Sciatic nerve (tissue), 2 donors: ENCODE measurements at places on chromosomes 11 and 22.

- no peak for DNase-seq
Measured at GRCh38 chr11:134838708-134839107, 426.7 kb upstream of the B3GAT1 start.

DNA sequence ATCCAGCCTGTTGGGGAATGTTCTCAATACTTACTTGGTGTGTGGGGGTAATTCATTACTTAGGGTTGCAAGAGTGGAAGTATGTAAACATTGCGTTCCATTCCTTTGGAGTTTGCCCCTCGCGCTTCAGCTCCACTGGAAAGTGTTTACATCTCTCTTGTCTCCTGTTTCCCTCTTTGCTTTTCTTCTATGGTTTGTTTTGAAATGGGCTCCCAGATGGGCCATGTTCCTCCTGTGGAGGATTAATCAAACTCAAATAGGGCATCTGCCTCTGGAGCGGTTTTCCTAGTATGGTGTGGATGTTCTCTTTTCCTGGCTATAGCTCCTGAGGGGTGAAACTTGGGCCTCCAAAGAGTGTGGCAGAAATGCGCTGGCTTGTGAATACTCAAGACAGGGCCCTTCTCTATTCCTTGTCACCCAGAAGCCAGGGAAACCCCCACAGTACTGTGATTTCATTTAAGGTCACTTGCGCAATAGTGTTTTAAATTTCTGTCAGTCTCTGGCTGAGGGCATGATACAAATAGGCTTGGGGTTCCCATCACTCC is 51.9 kb downstream of the CD44 start:
- DNase-seq = no peak

GRCh38 chr11:795634-796564 is 2.2 kb downstream of the SLC25A22 start:
- DNase-seq = peak; percentile 82

DNA sequence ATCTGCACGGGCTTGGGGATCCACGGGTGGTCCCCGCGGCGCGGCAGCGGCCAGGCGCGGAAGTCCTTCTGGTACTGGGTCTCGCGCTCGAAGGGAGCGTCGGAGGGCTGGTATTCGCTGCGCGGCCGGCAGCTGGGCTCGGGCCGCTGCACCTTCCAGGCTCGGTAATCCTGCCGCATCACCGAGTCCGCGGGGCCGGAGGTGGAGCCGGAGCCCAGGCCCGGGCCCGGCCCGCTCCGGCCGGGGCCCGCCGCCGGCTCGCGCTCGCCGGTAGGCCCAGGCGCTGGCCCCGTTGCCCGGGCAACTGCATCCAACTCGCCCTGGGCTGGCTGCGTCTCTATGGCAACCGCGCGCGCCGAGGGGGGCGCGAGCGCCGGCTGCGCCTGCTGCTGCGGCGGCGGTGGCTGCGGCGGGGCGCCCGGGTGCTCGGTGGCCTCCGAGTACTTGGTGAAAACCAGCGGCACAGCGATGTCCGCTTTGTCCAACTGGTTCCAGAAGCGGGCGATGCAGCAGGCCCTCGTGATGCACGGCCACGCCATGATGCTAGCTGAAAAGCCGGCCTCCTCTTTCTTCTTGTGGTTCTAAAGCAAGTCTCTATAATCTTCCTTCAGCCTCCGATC is 897 bp downstream of the MAP6 start:
- DNase-seq = peak; percentile 71

DNA sequence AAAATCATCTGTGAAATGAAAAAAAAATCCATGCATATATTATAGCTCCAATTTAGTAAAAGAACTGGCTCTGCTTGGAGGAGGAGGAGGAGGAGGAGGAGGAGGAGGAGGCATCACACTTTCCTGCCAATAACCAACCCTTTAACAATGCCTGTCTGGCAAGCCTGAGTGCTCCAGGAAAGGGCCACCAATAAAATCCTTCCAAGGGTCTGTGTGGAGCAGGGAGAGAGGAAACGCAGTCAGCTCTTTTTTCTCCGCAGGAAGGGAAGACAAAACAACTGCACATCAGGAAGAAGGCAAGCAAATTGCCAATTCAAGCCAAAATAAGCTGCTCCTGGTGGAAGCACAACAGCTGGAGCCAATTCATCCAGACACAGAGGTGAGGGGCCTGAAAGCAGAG is 139.0 kb downstream of the KCNC1 start:
- DNase-seq = no peak

DNA sequence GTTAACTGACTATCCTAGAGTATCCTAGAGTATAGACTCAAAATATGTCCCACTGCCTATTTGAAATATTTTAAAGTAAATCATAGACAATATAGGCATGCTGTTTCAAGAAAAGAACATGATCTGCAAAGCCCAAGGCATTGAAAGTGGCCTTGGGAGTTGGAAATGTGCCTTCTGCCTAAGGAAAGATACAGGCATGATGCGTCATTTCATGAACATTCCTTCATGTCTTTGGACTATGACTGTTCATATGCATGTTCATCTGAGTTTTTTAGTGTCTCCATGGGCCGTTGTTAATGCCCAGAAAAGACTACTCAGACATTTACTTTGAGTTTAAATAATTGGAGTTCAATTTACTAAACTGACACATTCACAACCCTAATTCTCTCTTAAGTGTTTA is 69.7 kb upstream of the PRDM11 start:
- DNase-seq = no peak

GRCh38 chr11:59899532-59899931 is 20.9 kb downstream of the OOSP3 start:
- DNase-seq = no peak

DNA sequence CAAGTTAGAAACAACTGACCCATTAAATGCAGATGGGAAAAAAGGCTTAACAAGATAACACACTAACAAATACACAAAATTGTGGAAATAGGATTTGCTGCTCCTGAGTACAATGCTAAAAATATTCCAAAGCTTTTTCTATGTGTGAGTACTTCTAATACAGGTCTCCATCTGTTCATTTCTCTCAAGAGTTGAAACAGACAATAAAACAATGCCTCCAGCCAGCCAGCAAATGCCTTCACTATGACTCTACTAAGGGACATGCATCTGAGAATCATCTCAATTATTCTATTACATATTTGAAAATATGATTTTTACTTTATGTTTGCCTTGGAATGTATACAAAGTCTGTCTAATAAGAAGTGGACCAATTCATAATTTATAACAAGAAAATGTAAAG is 119.0 kb downstream of the CADM1 start:
- no peak for DNase-seq

DNA sequence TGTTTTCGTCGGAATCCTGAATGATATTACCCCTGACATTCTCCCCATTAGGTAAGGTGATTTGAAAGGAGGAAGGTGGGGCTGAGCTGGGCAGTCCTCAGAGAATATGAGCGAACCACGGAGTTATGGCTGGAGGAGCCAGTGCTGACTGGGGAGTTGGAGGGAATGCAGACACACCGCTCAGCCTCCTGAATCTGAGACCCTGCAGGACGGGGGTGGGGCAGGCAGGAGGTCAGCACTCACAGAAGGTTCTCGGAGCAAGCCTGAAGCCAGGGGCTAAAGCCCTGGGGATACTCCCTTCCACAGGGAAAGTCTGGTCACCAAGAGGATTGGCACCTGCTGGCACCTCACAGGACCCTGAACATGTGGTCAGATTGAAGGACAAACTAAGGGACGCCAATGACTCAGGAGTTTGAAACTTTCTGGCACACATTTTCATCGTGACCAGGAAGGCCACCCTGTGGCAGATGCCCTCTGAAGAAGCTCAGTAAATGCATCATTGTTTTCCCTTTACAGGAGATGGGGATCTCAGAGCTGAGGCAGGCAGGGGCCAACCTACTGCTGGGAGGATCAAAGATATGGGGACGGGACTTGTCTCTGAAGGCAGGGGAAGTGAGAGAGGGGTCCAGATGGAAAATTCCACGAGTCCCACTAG is 26.9 kb upstream of the FCHSD2 start:
- DNase-seq = no peak

- DNase-seq = no peak
Measured at GRCh38 chr11:27215471-27216269, 147.3 kb downstream of the CCDC34 start.

GRCh38 chr11:119094816-119095065 is 6.9 kb downstream of the DPAGT1 start:
- DNase-seq = peak; percentile 85

- no peak for DNase-seq
Measured at GRCh38 chr22:29079218-29079901, 6.5 kb downstream of the KREMEN1 start.

- DNase-seq = no peak
Measured at GRCh38 chr11:67673358-67673757, 1.1 kb downstream of the ALDH3B2 start.

DNA sequence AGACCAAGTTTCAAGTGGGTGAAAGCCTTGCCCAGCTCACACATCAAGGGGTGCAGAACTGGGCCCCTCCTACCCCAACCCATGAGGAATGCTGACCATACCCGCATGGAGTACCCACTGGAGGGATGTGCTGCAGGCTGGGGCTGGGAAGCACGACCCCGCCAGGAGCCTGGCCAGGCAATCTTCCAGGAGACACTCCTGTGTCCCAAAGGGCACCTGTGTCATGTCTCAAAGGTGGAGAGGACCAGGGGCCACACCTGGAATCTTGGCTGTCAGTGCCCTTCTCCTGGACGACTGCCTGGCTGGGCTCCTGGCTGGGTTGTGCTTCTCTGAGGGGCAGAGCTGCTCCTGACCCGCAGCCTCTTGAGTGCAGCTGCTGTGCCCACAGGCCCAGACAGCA is 6.7 kb downstream of the ARAP1 start:
- no peak for DNase-seq

- DNase-seq = no peak
Measured at GRCh38 chr11:117627259-117627658, 169.8 kb downstream of the DSCAML1 start.

- no peak for DNase-seq
Measured at GRCh38 chr11:123426789-123427188, 3.3 kb upstream of the GRAMD1B start.

DNA sequence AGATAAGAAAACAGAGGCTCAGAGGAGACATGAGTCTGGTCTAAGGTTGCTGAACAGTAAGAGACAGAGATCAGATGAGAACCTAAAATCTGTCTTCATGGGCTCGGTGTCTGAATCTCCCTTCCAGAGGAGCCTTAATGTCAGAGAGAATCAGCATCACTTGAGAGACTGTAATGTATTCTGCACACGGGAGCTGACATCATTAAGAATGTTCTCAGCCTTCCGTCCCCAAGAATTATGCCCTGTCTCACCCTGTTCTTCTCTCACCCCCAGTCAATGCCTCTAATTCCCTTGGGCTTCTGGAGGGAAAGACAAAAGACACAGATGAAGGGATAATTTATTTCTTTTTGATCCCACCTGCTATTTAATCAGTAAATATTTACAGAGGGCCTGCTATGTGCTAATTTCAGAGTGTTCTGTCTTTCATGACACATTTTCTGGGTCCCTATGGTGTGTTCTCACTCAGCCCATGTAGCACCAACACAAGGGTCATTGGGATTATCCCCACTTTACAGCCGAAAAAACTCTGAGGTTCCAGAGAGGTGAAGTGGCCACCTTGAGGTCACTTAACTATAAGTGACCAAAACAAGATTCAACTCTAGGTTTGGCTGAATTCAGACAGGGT is 61.8 kb downstream of the CD82 start:
- no peak for DNase-seq

DNA sequence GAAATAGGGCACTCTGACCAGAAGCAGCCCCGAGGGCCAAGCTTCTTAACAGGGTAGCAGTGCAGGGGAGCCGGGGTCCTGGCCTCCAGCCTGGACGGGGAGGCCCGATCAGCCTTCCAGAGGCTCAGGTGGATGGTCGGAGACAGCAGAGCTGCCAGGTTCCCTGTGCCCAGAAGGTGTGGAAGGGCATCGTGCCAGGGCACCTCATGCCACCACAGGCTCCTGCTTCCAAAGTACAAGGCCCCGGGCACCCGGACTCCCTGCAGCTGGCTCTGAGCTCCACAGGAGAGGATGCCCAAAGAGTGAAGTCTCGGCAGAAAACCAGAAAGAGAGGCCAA is 14.3 kb downstream of the EHD1 start:
- DNase-seq = no peak

- DNase-seq = no peak
Measured at GRCh38 chr22:49113758-49114157, 713.9 kb downstream of the BRD1 start.

DNA sequence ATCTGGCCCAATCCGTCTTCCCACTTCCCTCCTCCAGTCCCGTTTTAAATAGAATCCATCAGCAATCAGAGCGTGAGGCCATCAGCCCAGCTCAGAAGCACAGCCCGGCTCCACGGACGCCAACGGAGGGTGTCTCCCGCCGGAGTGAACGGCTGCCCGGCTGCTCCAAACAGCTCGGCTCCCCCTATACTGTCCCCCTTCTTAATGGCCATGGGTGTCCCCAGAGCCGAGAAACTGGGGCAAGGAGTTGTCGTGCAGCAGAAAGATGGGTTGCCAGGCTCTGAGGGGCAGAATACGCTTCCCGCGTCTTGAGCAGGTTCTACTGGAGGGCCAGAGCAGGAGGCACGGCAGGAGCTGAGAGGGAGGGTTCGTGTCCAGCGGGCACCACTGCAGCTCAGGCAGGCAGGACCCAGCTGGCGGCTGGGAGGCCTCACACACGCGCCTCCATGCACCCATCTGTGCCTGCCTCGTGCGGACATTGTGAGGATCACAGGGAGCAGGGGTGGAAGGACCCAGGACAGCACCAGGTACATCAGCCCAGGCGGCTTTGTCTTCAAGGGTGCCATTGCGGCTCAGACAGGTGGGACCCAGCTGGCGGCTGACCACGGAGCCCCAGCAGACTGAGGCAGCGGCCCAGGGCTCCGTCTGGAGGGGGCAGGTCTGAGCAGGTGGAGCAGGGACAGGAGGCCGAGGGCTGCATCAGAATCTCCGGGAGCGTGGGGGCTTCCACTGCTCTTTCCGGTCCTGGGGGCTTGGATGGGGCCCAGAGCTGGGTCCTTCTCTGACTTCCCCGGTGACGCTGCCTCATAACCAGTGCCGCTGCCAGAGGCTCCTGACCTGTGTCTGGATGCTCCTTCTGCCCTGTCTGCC is 882.7 kb downstream of the BRD1 start:
- peak; percentile 49 for DNase-seq

GRCh38 chr22:49308300-49308699 is 519.4 kb downstream of the BRD1 start:
- DNase-seq = peak; percentile 19

DNA sequence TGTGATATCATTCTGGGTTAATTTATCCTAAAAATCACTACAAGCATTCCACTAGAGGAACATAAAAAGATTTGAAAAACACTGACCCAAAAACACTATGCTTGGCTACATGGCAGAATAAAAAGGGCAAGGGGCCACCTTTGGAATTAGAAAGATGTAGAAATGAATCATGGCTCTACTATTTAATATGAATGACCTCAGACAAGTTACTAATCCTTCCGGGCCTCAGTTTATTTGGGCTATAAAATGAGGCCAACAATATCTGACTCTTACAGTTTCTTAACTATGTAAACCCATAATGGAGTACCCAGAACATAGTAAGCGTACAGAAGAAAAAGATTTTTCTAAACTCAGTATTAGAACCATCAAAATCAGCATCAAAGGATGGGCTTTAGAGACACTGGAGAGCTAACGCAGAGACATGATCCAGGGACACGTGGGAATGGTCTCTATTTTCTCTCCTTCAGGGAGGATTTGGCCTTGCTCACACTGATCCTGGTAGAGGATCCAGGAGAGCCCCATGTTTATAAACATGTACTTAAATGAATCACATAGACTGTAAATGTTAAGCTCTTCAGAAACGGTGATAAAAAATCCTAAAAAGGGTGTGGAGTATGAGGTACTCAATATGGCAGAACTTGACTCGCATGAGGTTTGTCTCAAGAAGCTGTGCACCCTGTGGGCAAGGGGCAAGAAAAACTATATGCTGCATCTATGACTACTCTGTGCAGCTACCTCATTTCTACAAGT is 288.4 kb upstream of the PITPNB start:
- no peak for DNase-seq
